NCI-H1105 (cell line): ENCODE measurements at places on chromosomes 7 and 10.

DNA sequence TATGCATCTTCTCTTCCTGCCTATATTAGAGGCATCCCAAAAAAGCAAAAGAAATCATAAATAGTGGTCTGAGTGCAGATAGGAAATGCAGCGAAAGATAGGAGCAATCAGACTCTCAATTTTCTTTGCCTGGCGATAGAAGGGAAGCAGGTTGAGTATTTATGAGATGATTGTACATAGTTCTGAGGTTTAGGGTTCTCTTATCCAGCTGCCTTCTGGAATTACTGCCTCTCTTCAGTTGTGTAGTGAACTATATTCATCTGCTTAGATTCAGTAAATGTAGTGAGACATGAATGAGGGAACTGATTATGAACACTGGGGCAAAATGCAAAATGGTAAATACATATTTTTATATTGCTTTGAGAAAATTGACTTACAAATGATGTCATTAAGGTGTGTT, 93.0 kb upstream of the CYP26C1 start:
- no peak for DNase-seq

- DNase-seq, result no peak
Measured at GRCh38 chr7:63028376-63029206, 970.1 kb upstream of the ZNF722 start.

- DNase-seq, result peak; percentile 44
Measured at GRCh38 chr10:126242397-126243260, 145.6 kb downstream of the ADAM12 start.

DNA sequence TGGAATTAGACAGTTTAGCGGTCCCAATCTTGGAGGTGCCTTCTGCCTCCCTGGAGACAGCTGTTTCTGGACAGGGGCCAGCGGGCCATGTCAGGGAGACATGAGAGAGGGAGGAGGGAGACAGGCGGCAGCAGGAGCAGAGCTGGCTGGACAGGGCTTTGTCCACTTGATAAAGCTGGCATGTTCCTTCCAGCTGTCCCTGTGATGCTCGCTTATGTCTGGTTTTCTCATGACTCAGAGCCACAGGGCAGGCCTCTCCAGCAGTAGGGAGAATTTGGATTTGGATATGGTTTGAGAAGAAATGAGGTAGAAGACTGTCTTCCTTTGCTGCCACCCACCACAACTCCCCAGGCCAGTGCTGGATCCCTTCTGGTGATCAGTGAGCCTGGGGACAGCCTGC, 51.7 kb upstream of the SORCS3 start:
- no peak for DNase-seq

GRCh38 chr7:48182718-48183369, 11.6 kb downstream of the ABCA13 start:
- no peak for DNase-seq
